ENCODE measurements at places on chromosomes 2 and 18.

- no peaks in the 10 kb centered on the region for H3K27me3 ChIP-seq
- H3K4me3 ChIP-seq: no peak overlapping the region
- no peaks in the 10 kb centered on the region for H3K36me3 ChIP-seq
- H3K27ac ChIP-seq: no peak overlapping the region
- no peak for DNase-seq
These were observed 297.2 kb downstream of the NDUFA10 start for GRCh38 chr2:239727776-239728600.

DNA sequence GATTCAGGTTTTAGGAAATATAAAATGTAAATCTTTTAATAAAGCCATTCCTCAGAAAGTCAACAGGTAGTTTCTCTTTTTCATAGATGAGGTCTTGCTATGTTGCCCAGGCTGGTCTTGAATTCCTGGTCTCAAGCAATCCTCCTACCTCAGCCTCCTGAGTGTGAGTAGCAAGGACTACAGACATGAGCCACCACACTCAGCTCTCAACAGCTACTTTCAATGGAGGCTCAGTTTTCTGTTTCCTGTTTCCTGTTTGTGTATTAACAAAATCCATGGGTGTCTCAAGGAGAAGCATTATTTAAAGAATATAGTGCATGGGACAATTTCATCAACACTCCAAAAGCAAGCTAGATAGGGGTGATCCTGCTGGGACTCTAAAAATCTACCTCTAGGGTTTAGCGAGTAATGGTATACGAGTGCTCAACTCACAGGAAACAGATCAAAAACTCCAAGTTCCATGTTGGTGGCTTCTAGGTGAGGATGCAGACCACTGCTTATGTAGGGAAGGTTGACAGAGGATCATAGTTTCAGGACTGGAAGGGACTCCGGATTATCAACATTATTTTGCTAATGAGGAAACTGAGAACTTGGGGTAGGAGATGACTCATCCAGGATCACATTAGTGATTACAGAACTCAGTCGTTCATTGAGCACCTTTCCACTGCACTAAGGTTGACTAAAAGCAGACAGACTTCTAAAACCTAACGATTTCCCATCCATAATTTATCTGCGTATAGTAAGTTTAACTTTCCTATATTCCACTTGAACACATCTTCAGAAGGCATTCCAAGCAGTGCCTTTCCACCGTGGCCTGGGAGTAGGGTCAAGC is 61.7 kb upstream of the WIPF1 start:
- H3K4me1 ChIP-seq: peaks cover 4% of the 10 kb centered on the region
- no peaks in the 10 kb centered on the region for H3K36me3 ChIP-seq
- no peak overlapping the region for H3K27ac ChIP-seq
- H3K27me3 ChIP-seq: no peaks in the 10 kb centered on the region
- no peak for DNase-seq

- no peaks in the 10 kb centered on the region for H3K4me1 ChIP-seq
- no peaks in the 10 kb centered on the region for H3K27me3 ChIP-seq
- H3K27ac ChIP-seq: no peak overlapping the region
These were observed 40.8 kb upstream of the CLASP1 start for GRCh38 chr2:121690095-121690494.

DNA sequence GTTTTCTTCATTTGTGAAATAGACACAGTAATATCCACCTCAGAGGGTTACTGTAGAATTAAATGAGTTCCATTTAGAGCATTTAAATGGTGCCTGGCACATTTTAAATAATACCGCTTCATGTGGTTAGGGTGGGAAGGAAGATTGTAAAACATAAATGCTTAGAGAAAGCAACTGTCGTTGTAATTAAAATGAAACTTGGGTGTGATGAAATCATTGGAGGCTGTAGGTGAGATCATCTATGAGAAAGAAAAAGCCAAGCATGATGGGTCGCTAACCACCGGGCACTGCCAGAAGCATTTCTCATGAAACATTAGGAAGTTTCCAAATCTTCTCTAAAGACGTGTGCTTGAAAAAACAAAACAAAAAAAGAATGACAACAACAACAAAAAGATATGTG is 8.2 kb upstream of the SLC39A10 start:
- H3K27me3 ChIP-seq: no peaks in the 10 kb centered on the region
- H3K4me1 ChIP-seq: peaks cover 20% of the 10 kb centered on the region
- no peak for DNase-seq
- peak overlapping the region; percentile 27 for H3K27ac ChIP-seq
- no peak overlapping the region for H3K4me3 ChIP-seq
- no peaks in the 10 kb centered on the region for H3K36me3 ChIP-seq

DNA sequence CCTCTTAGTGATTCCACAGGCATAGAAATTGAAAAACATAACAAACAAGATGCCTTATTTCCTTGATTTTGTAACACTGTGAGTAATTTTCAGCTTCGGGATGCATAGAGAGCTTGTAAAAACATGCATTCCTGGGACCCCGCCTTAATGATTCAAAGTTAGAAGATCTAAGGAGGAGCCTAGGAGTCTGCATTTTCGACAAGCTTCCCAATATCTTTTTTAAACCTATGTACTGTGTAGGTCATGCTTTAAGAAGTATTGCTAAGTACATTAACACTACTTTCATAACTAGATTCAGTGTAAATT is 109.8 kb upstream of the ZNF516 start:
- no peak overlapping the region for H3K27ac ChIP-seq
- no peak overlapping the region for H3K4me3 ChIP-seq

GRCh38 chr2:153872311-153873051 is 759 bp downstream of the GALNT13 start:
- H3K4me1 ChIP-seq: no peaks in the 10 kb centered on the region
- H3K4me3 ChIP-seq: no peak overlapping the region
- no peak for DNase-seq
- H3K27ac ChIP-seq: no peak overlapping the region

- H3K36me3 ChIP-seq: no peaks in the 10 kb centered on the region
- no peaks in the 10 kb centered on the region for H3K27me3 ChIP-seq
- no peak overlapping the region for H3K4me3 ChIP-seq
- no peak for DNase-seq
These were observed 355.1 kb downstream of the EN1 start for GRCh38 chr2:118492335-118492734.

DNA sequence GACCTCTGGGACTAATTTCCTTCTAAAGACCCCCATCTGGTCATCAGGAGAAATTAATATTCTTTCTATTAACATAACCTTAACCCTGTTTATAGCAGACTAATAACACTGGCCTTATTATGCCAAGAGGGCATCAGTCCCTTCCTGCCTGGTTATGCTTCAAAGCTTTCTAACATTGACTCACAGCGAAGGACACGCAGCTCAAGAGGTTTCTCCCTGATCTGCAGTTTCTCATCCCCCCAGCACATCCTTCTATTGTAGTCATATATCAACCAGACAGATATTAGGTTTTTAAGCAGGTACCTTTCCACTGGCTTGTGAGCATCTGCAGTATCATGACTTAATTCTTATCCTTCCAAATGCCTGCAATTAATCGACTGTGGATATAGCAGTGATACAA is 100.0 kb upstream of the CXCR4 start:
- DNase-seq: no peak
- peaks cover 9% of the 10 kb centered on the region for H3K27me3 ChIP-seq
- no peaks in the 10 kb centered on the region for H3K4me1 ChIP-seq
- no peak overlapping the region for H3K4me3 ChIP-seq

GRCh38 chr2:188235364-188235763 is 56.3 kb upstream of the GULP1 start:
- no peaks in the 10 kb centered on the region for H3K4me1 ChIP-seq
- H3K36me3 ChIP-seq: no peaks in the 10 kb centered on the region
- H3K27me3 ChIP-seq: no peaks in the 10 kb centered on the region
- peak; percentile 43 for DNase-seq

- H3K36me3 ChIP-seq: no peaks in the 10 kb centered on the region
- no peak for DNase-seq
- no peak overlapping the region for H3K27ac ChIP-seq
- H3K4me3 ChIP-seq: no peak overlapping the region
- H3K4me1 ChIP-seq: no peaks in the 10 kb centered on the region
These were observed 3.3 kb downstream of the KCNIP3 start for GRCh38 chr2:95300450-95300849.

DNA sequence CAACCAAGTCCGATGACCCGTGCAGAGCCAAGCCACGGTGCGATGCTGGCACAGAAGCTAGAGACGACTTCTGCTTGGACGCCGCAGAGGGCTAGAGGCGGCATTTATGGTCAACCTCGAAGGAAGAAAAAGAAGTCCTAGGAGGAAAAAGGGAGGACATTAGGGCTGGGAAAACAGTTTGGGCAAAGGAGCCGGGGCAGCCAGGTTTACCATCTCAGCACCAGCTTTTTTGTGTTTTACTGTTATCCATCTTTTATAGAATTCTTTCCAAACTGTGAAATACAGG is 643 bp upstream of the DTNB start:
- no peaks in the 10 kb centered on the region for H3K27me3 ChIP-seq
- no peaks in the 10 kb centered on the region for H3K36me3 ChIP-seq
- no peak overlapping the region for H3K27ac ChIP-seq
- H3K4me3 ChIP-seq: peak overlapping the region; percentile 68

DNA sequence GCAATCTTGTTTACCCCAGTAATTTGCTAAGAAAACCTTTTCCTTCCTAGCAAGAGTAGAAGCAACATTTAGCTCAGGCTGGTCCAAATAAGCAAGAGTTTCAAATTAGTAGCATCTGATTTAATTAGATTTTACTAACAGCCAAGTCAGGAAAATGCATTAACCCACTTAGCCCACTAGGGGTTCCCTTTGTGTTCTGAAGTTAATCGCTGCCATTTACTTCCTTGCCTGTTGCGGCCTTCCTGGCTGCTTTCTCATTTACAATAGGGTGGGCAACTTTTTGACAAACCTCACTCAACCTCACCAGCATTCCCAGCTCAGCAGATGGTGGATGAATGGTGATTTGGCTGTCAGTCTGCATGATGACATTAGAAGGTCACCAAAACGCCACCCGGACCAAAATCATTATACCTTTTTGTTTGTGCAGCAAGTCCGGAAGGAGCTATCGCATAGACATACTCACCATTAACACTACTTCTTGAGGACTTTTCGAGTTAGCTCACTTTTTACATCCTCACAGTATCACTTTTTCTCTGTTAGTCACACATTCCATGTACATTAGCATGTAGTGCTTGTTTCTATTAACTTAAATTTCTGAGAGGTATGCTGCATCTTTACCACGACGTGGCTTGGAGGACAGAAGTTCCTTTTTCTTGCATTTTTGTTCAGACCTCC is 101.5 kb upstream of the SETBP1 start:
- H3K4me1 ChIP-seq: no peaks in the 10 kb centered on the region
- H3K4me3 ChIP-seq: no peak overlapping the region
- H3K27me3 ChIP-seq: no peaks in the 10 kb centered on the region
- no peaks in the 10 kb centered on the region for H3K36me3 ChIP-seq
- DNase-seq: no peak

- no peaks in the 10 kb centered on the region for H3K4me1 ChIP-seq
- no peak overlapping the region for H3K27ac ChIP-seq
- no peak overlapping the region for H3K4me3 ChIP-seq
- H3K27me3 ChIP-seq: no peaks in the 10 kb centered on the region
- H3K36me3 ChIP-seq: no peaks in the 10 kb centered on the region
These were observed 102.9 kb downstream of the MRO start for GRCh38 chr18:50716902-50717301.

DNA sequence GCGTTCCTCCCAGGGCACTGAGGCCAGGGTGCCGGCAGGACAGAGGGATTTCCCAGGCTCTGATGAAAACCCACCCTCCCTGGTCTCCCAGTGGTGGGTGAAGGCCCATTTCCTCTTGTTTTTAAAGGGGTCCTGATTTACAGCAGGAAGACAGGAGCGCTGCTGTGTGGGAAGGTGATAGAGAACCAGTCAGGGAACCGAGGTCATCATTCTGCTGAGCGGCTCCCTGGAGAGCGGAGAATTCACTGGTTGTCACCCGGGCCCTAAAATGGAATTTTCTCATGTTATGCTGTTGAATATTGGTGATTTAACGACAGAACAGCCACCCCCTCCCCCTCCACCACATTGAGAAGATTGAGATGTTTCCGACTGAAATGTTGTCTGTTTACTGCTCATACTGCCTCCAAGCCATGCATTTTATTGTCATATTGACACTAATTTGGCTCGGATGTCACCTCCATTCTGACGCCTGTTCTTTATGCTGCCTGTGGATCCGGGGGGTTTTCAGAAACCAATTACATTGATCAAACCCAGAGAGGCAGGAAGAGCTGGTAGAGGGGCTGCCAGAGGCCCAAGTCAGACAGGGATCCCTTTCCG is 225.2 kb downstream of the GLI2 start:
- H3K36me3 ChIP-seq: no peaks in the 10 kb centered on the region
- H3K4me3 ChIP-seq: no peak overlapping the region
- peaks cover 2% of the 10 kb centered on the region for H3K27me3 ChIP-seq
- H3K4me1 ChIP-seq: no peaks in the 10 kb centered on the region
- no peak for DNase-seq

GRCh38 chr2:138028538-138028937 is 64.3 kb downstream of the HNMT start:
- no peak overlapping the region for H3K4me3 ChIP-seq
- no peak overlapping the region for H3K27ac ChIP-seq
- no peaks in the 10 kb centered on the region for H3K36me3 ChIP-seq
- no peaks in the 10 kb centered on the region for H3K4me1 ChIP-seq

DNA sequence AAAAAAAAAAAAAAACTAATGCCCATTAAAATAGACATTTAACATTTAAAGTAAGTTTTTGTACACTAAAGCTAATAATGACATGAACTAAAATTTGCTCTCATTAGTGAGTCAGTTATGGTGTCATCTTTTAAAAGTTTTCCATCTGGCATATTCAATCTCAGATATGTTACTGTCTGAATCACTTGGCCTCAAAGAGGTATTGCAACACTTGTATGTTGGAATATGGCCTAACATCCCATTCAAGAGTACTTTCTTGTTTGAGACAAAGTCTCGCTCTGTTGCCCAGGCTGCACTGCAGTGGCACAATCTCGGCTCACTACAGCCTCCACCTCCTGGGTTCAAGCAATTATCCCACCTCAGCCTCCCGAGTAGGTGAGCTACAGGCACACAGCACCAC is 169.7 kb downstream of the TMEM163 start:
- no peaks in the 10 kb centered on the region for H3K36me3 ChIP-seq
- H3K4me1 ChIP-seq: no peaks in the 10 kb centered on the region
- no peaks in the 10 kb centered on the region for H3K27me3 ChIP-seq
- no peak for DNase-seq
